ENCODE measurements at places on chromosomes 6 and 20. TPM values are rescaled to one million over a fixed set of nuclear protein-coding genes. Genes with fewer than 3 reads are reported as not detected.

MATN4 gene
- total RNA-seq: 1.9 TPM

NDUFAF5 gene
- 30.8 TPM for total RNA-seq

MYO6 gene
- total RNA-seq: 5.6 TPM

GPR6 gene
- not detected for total RNA-seq

REM1 gene
- 1.5 TPM for total RNA-seq

BRPF3 gene
- 11.3 TPM for total RNA-seq

NFS1 gene
- total RNA-seq: 105 TPM

RNF146 gene
- 15.5 TPM for total RNA-seq

CRIP3 gene
- not detected for total RNA-seq

KCNK16 gene
- not detected for total RNA-seq

KHDC1 gene
- total RNA-seq: not detected

ADGRF4 gene
- total RNA-seq: not detected

SLC22A23 gene
- 0.66 TPM for total RNA-seq

RAMACL gene
- 0.66 TPM for total RNA-seq

TEAD3 gene
- 4.2 TPM for total RNA-seq

BPI gene
- total RNA-seq: not detected

EYS gene
- 1.8 TPM for total RNA-seq

POLR1H gene
- total RNA-seq: 27.4 TPM

PARD6B gene
- 2.4 TPM for total RNA-seq

COL20A1 gene
- total RNA-seq: 0.41 TPM

C20orf141 gene
- not detected for total RNA-seq

RBM24 gene
- 1.5 TPM for total RNA-seq

KHDC1L gene
- not detected for total RNA-seq

RIPOR3 gene
- 0.05 TPM for total RNA-seq

HSF2 gene
- total RNA-seq: 15.2 TPM

FUT9 gene
- 0.79 TPM for total RNA-seq

SAMD5 gene
- 0.11 TPM for total RNA-seq

COL19A1 gene
- total RNA-seq: 14.0 TPM

CALHM4 gene
- total RNA-seq: not detected

KHDRBS2 gene
- total RNA-seq: 0.45 TPM

CAGE1 gene
- total RNA-seq: 0.03 TPM

HLA-DMA gene
- total RNA-seq: 46.9 TPM

OLIG3 gene
- total RNA-seq: not detected

STK35 gene
- total RNA-seq: 23.6 TPM

EDN3 gene
- not detected for total RNA-seq

DAAM2 gene
- total RNA-seq: 8.3 TPM

BCAS4 gene
- total RNA-seq: 9.0 TPM

RAD21L1 gene
- not detected for total RNA-seq

MYCT1 gene
- total RNA-seq: not detected

CTAGE9 gene
- total RNA-seq: not detected

DSP gene
- 7.9 TPM for total RNA-seq

DDRGK1 gene
- total RNA-seq: 80.4 TPM

PPP1R11 gene
- total RNA-seq: 36.8 TPM
